ENCODE measurements at places on chromosomes 4 and X.

DNA sequence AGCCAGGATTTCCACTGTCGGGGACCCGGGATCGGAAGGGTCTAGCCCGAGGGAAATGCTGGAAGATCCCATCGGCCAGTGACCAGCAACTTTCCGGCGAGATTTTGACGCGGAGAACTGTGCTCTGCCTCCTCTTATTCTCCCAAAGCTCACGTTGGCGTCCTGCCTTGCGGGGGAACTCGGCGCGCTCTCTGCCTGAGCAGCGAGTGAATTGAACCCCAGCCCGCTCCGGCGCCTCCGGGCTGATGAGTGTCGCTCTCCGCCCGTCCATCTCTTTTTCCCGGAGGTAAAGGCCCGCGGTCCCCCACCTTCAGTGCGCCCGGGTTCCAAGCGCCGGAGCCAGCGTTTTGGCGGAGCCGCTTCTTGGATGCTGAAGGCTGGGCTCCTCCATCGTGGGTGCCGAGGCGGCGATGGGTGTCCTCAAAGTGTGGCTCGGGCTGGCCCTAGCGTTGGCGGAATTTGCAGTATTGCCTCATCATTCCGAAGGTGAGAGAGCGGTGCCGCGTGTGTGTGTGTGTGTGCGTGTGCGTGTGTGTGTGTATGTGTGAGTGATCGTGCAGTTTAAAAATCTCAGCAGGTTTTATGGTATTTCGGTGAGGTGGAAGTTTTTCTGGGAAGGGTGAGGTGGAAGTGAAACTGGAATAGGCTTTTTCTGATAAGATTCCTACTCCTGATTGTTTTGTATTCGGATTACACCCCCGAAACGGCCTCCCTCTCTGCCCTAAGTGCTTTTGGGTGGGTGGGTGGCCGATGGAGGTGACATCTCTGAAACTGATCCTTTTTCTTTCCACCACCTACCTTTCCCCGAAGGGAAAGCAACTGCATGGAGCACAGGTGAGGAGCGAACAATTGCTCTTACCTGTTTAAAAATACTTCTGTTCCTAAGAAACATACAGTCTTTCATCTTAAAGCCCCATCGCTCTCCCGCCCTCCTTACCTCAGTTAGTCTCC is 752 bp downstream of the FRAS1 start:
- DNase-seq: peak; percentile 44

GRCh38 chrX:153303276-153304262 is 18.0 kb downstream of the PNMA6F start:
- DNase-seq: no peak

GRCh38 chr4:174213731-174214100 is 69.8 kb downstream of the FBXO8 start:
- DNase-seq: no peak

- no peak for DNase-seq
Measured at GRCh38 chr4:4358093-4358854, 28.6 kb upstream of the NSG1 start.

DNA sequence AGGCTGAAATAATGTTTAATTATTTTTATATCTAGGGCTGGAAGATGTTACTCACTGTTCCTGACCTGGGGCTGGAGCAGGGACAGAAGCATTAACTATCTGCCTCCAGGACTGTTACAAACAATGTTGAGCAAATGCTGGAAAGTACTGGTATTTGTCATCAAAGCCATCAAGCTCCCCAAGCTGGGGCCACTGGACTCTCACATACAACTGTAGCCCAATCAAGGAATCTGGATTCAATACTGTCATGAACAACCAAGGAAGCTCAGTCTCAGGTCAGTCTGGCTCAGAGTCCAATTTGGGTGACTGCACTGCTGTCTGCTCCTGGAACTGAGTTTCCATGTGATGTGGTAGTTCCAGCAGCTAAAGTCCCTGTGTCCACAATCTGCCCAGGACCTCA is 50.4 kb downstream of the APOO start:
- DNase-seq: no peak

DNA sequence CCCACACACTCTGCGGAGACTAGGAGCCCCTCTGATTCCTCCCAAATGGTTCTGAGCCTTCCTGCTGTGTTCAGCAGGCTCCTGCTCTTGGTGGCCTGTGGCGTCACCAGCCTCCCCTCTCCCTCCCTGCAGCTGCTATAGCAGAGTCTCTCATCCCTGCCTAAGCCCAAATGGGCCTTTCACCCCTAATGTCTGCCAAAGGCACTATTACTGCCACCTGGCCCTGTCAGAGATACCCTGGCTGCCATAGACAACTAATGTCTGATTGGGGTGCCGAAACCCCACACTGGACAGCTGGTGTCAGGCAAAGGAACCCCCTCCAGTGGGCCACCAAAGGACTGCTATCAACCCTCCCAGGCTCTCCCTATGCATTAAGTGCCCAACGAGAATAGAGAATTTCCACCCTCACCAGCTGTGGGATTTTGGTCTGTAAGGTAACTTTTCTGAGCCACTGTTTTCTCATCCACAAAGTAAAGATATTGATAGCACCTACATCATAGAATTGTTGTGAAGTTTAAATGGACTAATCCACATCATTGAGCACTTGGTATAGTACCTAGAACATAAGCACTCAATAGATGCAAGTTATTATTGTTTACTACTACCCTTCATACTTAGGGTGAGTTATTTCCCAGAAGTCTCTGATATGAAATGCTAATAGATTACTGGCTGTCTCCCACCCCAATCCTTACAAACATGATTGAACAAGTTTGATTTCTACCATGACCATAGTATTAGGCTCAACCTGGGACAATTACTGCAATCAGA is 421.3 kb downstream of the MID1IP1 start:
- DNase-seq: no peak

DNA sequence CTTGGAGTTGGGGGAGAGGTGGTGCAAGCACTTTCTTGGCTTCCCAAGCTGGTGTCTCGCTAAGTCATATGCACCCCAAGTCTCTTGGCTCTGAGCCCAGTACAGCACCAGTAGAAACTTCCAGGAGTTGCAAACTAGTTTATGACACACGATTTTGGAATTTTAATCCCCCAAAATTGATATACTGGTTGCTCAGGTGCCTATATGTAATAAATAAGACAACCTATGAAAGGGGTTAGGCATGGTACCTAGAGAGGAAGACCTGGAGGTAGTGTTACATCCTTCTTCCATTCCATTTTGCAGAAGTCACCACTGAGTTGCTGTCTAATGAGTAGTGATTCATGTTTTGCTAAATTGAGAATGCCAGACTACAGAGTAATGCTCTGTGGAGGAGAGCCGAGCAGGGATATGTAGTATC is 4.3 kb upstream of the SLC4A4 start:
- peak; percentile 69 for DNase-seq

DNA sequence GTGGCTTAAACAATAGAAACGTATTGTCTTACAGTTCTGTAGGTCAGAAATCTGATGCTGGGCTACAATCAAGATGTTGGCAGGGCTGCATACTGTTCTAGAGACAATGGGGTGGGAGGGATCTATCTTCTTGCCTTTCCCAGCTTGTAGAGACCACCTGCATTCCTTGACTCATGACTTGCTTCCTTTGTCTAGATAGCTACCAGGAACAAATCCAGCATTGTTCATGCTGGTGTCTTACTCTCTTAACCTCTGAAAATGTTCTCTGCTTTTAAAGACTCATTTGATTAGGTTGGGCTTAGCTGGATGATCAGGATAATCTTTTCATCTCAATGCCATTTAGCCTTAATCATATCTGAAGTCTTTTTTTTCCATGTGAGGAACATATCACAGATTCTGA is 169.0 kb downstream of the ZNF330 start:
- no peak for DNase-seq

- DNase-seq: peak; percentile 90
Measured at GRCh38 chr4:182975806-182976205, 58.6 kb upstream of the DCTD start.

GRCh38 chrX:16827225-16827624 is 41.0 kb downstream of the TXLNG start:
- no peak for DNase-seq

DNA sequence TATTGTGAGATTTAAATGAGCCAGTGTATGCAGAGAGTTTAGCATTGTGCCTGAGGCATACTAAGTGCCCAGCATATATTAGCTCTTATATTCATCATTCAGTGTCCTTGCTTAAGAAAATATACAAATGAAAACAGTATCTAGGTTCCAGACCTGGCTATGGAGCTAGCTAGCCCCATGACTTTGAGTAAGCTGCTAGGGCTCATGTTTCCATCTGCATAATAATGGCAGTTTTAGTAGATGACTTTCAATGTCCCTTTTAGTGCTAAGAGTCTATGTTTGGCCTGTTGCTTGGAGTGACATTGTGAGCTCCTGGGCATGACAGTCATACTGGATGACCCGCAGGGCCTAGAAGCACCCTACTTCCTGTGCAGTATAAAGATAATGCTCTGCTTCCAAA is 435.3 kb downstream of the ZIC3 start:
- no peak for DNase-seq

DNA sequence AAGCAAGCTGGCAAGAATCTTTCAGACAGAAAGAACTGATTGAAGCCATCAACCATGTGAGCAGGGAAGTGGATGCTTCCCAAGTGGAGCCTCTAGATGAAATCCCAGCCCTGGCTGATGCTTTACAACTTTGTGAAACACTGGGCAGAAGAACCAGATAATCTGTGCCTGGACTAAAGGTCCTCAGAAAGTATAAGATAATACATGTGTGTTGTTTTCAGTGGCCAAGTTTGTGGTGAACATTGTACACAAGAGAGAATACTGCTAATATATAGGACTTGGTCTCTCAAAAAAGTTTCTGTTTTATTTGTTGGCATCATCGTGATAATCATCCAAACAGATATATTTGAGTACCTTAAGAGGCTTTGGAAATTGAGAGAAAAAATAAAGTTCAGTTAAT is 1367.8 kb upstream of the IGFBP7 start:
- DNase-seq: no peak

DNA sequence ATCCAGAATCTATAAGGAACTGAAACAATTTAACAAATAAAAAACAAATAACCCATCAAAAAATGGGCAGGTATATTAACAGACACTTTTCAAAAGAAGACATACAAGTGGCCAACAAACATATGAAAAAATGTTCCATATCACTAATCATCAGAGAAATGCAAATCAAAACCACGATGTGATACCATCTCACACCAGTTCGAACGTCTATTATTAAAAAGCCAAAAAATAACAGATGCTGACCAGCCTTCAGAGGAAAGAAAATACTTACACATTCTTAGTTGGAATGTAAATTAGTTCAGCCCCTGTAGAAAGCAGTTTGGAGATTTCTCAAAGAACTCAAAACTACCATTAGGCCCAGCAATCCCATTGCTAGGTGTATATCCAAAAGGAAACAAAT is 687.9 kb upstream of the AADAT start:
- DNase-seq: no peak

DNA sequence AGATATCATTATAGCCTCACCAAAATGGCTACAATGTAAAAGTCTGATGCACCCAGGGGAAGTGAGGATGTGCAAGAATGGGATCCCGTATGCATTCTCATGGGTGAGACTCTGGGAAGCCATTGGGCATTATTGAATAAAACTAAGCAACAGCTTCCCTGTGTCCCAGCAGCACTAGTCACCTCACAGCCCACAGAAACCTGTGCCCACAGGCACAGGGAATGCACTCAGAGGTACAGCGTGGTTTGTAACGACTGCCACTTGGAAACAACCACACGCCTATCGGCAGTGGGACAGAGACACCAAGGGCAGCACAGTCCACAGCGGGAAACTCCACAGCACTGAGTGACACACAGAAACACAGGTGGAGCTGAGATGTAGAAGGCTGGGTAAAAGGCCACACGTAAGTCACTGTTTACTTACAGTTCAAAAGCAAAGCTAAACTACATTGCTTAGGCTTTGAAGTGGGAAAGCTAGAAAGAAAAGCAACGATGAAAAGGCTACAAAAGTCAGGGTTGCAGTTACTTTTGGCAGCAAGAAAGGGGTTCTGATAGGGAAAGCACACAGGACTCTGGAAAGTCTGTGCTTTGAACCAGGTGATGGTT is 69.2 kb downstream of the HAUS3 start:
- no peak for DNase-seq

DNA sequence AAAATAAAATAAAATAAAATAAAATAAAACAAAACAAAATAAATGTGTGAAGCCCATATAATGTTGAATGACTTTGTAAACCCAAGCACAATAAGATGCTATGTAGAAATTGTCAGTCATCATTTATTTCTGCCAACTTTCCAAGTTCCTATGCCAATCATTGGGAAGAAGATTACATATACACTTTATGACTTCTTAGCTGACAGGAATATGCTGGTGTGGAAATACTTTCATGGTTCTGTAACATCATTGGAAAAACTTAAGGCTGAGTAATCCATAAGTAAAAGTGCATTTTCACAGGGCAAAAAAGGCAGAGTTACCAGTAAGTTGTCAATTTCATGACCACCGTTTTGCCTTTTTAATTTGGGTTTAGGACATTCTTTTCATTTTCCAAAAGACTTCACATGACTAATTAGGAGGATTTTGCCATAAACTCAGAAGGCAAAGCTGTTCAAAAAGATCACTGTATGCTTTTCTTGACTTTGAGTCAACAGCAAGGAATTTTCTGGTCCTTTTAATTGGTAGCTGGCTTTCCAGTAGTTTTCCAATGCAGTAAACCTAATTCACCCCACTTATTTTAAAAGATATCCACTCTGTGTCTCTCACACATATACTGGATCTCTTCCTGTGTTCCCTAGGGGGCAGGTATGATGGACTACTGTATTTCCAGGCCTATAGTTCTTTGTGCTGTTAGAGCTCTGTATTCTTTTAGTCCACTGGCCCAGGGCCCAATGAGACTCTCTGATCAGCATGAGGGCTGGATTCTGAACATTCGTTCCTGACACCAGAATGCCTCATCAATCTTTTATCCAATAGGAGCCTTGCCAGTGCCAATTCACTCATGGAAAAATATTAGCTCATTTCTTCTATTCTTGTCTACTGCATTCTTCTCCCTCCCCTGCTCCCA is 26.2 kb upstream of the SCRG1 start:
- DNase-seq: peak; percentile 77

DNA sequence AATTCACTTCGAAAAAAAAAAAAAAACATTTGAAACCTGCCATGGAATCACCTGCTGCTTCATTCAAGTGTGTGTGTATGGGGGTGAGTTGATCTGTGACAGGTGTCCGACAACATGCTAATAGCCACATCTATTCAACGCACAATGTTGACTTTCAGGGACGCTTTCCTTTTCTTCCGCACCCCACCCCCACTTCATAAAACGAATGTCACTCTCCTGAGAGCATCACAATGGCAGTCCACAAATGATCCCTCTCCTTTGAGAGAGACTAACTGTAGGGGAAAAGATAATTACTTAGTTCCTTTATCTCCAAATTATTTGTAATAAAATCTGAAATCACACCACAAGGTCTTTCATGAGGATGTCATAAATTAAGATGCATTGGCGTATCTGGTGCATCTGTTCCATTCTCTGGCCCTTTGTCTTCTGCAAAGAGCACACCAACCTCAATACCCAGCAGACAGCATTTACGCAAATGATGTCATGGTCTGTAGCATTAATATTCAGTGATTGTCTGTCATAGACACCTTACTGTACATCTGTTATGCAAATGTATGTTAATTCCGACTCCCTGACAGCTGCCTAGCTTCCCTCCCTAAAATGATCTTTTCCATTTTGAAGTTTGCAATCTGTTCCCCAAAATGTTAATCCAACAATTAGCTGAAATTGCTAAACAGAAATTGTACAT is 640.0 kb upstream of the BOD1L1 start:
- DNase-seq: no peak
